ENCODE measurements at places on chromosomes 2 and 18.

GRCh38 chr2:21070341-21071257, 26.7 kb upstream of the APOB start:
- DNase-seq = no peak

- no peak for DNase-seq
These were observed 38.4 kb upstream of the MBP start for GRCh38 chr18:77170890-77171410.

DNA sequence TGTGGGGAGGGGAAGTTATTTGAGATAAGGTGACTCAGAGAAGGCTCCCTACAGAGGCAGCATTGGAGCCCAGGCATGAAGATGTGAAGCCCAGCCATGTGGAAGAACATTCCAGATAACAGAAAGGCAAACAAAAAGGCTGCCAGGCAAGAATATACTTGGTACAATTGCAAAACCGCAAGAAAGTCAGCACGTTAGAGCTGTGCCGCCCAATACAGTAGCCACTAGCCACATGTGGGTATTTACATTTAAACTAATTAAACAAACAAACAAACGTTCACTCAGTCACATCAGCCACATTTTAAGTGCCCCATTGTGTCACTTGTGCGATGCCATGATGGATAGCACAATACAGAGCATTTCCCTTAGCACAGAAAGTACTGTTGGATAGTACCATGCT, 179.6 kb downstream of the SATB2 start:
- DNase-seq = no peak

- no peak for DNase-seq
These were observed 52.0 kb downstream of the TEKT4 start for GRCh38 chr2:94923196-94923595.

DNA sequence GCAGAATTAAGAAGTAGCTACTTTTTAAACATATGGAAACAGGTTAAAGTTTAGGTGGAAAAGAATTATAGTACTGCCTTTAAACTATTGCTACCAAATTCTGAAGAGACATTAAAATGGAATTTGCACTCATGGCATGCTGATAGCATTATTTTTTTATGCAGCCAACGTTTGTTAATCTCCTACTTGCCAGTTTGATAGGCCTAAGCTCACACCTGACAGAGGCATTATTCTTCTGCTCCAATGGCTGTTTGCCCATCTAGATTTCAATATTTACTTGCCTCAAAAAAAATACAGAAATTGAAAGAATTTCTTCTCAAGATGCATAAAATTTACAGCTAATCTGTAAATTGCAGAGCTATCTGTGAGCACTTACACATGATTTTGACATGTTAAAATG, 849.6 kb downstream of the CNTNAP5 start:
- DNase-seq = no peak

- DNase-seq = no peak
These were observed 38.4 kb downstream of the LBH start for GRCh38 chr2:30269771-30270145.

- no peak for DNase-seq
These were observed 68.0 kb upstream of the RIOK3 start for GRCh38 chr18:23384778-23385736.

GRCh38 chr18:12048827-12049175, 44.8 kb upstream of the ANKRD62 start:
- no peak for DNase-seq

DNA sequence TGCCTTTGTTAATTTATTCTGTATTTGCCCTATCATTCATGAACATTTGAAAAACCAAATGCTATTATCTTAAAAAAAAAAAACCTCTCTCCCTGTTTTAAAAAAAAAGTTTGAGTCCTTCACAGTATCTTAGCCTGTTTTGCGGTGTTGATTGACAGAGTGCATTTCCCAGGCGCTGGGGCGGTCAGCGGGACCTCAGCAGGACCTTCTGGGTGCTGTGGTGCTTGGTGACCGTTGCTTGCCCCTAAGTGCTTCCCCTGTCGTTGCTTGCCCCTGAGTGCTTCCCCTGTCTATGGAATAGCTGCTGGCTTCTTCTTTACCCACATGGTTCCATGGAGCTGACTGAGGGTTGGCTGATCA, 12.1 kb downstream of the ATP6V1C2 start:
- no peak for DNase-seq

DNA sequence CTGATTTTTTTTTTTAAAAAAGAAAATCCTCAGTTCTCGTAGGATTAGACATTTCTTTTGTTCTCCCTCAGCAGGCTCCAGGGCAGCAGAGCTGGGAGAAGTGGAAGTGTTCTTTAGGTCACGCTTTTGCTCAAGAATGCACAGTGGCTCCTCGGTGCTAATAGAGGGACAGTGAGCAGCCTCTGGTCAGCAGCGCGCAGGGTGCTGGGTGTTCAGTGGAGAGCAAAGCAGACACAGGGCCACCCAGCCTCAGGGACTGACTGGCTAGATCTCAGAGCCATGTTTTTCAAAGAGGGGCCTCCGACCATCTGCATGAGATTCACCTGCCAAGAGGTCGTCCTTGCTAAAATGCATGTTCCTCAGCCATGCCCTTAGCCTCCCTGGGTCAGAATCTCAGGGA, 218.8 kb downstream of the HAUS1 start:
- no peak for DNase-seq

DNA sequence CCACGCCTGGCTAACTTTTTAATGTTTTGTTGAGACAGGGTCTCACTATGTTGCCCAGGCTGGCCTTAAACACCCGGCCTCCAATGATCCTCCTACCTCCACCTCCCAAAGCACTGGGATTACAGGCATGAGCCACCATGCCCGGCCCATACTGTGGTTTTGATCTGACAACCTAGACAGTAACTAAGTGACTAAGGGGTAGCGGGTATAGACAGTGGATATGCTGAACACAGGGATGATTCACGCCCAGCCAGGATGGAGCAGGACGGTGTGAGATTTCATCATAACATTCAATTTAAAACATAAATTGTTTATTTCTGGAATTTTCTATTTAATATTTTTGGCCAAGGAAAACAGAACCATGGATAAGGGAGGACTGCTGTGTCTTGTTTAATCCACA, 36.0 kb upstream of the YPEL5 start:
- DNase-seq = no peak

DNA sequence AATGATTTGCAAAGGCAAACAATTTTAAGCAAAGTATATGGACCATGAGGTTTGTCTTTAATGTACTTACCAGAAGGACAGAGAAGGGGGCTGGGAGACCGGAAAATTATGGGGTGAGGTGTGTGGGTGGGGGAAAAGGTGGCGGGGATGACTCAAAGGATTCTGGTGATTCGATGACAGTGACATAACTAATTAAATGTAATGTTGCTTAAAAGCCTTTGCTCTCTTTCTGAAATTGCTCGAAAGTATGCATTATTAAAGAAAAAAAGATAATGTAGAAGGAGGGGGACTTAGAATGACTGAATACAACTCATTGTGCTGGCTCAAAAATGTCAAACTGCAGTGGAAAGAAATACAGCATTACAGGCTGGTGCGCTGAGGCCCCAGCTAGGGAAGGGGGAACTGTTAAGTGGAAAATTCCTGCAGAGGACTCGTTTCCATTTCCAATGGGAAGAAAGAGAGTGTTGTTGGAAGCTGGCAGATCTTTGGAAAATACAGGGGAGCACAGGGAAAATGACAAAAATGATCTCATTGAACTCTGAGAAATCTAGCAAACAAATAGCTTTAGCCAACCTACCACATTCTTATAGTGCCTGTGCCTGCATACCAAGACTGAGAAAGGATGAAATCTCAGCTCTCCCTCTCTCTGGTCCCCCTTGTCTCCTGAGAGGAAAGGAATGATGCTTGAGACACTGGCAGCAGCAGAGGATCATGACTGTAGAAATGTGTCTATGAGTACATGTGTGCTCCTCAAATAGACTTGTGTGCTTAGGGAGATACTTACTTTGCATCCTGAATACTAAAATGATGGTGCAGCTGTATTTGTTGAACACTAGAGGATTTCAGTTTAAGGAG, 632.4 kb downstream of the NYAP2 start:
- DNase-seq = no peak

DNA sequence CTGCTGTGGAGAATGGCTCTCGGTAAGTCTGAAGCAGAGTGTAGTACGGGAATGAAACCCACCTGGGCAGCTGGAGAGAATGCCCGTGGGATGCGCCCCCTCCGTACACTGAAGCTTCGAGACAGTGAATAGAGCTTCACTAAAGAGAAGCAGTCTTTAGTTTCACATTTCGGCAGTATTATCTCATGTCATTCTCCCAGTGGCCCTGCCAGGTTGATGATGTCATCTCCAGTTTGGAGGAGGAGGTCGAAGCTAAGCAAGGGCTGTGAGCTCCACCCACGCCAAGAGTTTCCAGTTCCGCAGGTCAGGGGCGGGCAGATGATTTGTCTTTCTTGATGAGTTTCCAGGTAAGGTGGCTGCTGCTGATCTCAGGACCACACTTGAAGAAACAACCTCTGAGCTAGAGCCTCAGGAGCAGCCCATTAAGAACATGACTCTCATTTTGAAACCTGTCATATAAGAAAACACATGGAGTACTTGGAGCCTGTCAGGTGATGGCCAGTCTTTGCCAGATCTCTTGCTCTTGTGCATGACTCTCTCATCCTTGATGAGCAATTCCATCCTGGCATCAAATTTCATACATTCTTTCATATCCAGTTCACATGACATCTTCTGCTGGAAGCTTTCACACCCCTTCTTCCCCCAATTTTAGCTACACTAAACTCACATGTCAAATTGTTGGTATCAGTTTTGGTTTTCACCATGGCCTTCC, 475.0 kb downstream of the RNF144A start:
- no peak for DNase-seq

DNA sequence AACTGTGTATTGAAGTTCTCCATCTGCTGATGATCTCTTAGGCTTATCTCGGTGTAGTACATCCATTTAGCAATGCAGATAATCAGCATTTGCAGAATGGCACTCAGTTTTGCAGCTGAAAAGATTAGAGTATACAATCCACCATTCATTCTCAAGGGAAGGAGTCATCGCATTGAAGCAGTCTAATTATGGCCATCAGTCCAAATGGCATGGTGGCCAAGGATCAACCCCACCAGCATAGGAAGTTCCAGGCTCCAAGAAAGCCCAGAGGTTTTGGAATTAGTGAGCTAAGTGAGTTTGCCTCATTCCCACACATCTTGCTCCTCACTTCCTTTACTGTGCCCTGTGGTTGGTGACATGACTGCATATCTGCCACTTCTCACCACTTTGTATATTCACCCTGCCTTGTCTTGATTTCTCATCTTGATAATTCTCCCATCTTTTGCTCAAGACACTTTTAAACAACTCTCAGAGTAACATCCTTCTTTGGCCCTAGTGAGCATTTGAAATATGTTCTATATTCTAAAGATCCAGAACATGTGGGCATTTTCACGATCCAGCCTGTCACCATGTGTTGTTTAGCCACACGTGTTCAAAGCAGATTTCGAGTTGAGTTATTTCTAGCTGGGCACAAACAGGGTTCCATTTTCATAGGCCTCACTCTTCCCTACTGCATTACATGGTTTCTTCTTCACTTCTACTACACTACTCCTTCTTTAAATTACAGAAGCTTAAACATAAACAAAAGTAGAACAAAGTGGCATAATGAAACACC, 1119.8 kb downstream of the TSN start:
- DNase-seq = no peak

DNA sequence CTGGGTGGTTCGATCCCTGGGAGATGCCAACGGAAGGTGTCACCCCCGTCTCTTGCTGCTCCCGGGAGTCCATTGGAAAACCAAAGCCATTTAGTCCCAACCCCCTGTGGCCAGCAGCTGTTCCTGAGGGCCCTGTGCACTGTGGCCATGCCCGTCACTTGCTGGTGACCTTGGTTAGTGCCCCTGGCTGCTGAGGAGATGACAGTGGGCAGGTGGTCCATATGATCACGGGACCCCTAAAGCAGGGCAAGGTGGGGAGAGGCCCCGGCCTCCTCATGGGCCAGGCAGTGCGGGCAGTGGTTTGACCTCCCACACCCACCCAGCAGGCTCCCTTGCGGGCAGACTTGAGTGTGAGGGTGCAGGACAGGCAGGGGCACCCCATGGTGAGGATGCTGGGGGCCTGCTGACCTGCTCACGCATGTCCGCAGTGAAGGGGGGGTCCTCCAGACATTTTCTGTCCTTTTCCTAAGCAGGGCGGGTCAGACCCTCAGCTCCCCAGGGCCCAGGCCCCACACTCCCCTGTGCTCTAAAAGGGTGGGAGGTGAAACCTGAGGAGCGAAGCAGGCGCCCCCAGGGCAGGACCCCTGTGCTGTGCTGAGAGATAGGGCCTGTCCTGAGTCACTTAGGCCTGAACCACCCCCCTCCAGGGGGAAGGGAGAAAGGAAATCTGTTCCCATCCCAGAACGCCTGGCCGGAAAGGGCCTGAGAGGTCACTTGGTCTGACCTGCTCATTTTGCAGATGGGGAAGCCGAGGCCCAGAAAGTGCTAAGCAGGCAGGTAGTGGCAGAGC, 6.8 kb downstream of the ITM2C start:
- DNase-seq = no peak

- no peak for DNase-seq
These were observed 47.4 kb downstream of the TRPM8 start for GRCh38 chr2:233964581-233964980.

DNA sequence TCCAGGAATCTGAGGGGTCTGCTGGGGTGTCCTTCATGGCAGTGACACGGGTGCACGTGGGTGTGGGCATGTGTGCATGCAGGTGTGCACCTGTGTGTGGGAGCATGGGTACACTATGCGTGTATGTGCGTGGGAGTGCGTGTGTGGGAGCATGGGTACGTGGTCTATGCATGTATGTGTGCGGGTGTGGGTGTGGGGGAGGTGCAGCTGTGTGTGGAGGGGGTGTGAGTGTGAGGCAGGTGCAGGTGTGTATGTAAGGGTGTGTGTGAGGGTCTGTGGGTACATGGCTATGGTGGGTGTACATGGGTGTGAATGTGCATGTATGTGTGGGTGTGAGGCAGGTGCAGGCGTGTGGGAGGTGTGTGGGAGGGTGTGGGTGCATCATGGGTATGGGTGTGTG, 36.3 kb downstream of the EIPR1 start:
- no peak for DNase-seq
